ENCODE measurements at places on chromosomes 5 and 9.

DNA sequence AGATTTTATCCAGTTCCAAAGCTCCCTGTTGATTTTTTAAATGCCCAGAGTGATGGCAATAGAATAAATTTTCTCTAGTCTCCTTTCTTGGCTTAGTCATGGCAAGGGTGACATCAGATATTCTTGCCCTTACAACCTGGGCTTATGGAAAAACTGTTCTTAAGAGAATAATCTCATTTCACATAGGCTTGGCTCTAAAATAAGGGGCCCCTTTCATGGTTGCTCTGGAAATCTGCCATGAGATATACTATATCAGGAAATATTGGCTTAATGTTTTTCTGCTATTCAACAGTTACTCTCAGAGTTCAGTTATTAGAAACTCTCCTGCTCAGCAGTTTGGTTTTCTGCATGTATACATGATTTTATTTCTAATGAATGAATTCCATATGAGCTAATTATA, 7.8 kb downstream of the HMHB1 start:
- DNase-seq = no peak

DNA sequence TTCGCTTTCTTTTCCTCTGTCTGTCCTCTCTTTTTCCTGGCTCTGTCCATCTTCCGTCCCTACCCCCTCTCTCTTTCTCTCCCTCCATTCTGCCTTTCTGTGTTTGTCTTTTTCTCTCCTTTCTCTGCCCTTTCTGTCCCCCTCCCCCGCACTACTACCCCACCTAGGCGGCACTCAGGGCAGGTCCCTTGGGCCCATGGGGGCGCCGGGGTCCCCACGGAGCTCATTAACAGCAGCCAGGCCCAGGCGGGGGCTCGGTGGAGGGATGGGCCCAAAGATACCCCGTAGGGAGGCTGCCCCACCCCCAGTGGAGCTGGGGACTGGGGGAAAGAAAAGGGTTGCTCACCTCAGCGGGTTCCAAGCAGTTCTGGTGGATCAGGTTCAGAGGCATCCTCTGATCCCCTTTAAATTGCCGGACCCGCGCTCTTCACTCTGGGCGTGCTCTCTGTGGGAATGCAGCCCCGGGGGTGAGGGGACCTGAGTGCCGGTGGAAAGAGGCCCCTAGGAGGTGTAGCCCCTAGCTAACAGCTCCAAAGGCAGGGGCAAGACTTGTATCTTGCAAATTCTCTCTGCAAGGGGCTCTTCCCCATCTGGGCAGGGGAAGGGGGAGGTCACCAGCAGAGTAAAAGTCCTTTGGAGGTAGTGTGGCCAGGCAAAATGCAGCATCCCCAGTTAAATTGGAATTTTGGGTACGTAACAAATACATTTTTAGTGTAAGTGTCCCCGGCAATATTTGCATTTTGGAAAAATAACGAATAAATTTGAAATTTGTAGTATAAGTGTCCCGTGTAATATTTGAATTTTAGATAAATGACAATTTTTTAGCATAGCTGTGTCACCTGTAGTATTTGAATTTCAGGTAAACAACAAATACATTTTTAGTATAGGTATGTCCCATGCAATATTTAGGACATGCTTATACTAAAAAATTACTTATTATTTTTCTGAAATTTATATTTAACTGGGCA, 7.4 kb downstream of the LHX2 start:
- no peak for DNase-seq

GRCh38 chr9:78472111-78472510, 175.2 kb downstream of the PSAT1 start:
- DNase-seq = no peak

DNA sequence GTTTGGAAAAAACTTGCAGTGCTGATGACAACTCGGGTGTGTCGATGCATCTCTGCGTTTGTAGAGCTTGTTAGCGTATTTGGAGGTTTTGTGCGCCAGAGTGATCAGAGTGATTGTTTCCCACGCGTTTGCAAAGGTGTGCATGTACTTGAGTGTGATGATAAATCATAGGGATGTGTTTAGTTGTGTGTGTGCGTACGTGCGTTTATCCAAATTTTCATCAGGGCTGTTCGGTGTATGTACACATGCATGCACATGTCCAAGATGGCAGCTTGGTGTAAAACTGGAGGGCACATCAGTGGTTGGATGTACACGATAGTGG, 248 bp upstream of the C1QTNF2 start:
- DNase-seq = no peak
